ENCODE measurements at places on chromosomes 4 and X.
A peak's percentile ranks its signal among the peaks of the same experiment; 100 is the strongest.

DNA sequence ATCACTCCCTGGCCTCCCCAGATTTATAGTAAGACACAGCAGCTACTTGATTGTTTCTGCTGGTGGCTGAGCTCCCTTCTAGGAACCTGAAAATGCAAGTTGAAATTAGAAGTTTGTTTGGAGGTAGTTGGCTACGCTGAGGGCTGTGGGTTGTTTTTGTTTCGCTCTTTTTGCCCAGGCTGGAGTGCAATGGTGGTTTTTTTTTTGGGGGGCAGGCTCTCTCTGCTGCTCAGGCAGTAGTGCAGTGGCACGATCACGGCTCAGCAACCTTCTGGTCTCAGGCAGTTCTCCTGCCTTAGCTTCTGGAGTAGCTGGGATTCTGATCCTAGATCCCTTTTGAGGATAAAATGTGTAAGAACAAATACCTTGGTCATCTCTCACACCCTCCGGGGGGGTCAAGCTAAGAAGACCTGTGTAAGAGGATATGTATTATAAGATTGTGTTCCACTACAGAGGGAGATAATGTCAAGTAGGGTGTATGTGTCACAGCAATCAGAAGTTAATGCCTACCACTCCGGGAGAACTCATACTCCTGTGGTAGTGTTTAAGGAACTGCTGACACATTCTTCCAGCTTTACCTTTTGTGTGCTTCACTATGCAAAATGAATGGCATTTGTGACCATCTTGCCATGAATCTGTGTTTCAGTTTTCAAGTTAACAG, 9.7 kb downstream of the JADE1 start:
- DNase-seq = no peak

GRCh38 chr4:20764366-20764992, 64.2 kb downstream of the PACRGL start:
- no peak for DNase-seq

- DNase-seq = no peak
Measured at GRCh38 chr4:37188100-37188499, 56.4 kb upstream of the NWD2 start.

DNA sequence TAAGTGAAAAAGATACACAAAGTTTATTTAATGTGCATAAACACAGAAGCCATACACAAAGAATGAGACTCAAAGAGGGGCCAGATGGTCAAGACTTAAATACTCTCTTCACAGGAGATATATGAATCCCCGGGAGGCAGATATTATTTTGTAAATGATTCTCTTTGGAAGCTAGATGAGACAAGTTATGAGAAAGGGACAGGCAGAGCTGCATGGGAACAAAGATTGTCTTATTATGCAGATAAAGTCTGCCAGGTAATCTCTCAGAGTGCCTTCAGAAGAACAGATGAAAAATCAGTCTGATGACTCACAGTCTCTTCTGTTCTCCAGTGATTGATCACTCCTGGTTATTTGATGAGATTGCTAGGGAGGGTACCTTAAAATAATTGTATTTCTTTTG, 89.0 kb downstream of the NAF1 start:
- no peak for DNase-seq

DNA sequence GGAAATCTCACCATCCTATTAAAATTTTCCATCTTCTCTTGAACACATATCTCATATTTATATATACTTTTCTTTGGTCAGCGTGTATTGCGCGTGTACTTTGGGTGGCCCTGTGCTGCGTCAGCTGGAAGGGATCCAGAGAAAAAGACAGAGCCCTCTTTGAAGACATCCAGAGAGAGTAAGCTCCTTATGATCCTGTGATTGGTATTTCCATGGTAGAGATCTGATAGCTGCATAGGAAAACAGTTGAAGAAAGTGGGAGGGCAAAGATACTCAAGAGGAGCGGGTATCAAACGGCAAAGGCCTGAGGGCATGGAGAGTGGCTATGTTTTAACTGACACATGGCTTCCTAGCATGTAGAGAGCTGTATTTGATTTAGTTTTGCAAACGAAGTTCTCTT, 4.4 kb upstream of the HPGD start:
- no peak for DNase-seq

DNA sequence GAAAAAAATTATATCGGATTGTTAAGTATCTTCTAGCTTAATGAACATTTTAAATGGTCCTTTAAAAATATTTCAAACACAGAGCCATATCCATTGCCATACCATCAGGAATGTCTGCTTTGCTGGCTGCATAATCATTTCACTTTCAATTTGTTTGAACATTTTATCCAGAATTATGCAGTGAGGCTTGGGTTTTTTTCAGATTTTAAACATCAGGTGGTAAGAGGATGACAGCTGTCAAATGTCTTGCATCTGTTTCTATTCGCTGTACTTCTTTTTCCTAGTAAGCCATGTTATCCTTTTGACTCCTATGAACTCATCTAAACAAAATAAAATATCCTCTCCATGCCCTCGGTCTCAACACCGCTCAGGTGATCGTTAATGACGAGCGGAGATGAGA, 802 bp downstream of the RFC1 start:
- no peak for DNase-seq

DNA sequence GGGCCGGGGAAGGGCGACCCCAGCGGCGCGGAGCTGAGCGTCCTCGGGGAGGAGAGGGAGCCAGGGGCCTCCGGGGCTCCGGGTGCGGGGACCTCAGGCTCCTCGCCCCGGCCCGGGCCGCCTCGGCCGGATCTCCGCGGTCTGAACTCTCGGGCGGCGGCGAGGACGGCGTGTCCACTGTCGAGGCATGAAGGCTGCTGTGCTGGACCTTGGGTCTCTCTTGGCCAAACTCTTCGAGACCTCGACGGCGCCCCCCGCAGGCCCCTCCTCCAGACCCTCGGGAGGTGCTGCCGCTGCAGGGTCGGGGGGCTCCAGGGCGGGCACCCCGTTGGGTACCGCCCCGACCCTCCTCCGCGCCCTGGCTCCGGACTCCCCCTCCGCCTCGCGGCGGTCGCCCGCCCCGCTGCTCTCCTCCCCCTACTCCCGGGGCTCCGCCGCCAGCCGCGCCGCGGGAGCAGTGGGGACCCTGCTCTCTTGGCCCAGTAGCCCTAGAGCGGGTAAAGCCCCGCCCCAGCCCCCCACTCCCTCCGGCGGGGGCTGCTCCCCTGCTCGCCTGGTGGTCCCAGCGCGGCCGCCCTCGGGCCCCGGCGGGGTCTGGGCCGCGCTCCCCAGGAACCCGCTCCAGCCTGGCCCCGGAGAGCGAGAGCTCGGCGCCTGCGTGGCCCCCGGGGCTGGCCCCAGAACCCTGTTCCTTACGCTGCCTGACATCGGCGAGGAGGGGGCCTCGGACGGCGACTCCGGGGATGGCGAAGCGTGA, 564 bp downstream of the FAM149A start:
- peak; percentile 70 for DNase-seq

DNA sequence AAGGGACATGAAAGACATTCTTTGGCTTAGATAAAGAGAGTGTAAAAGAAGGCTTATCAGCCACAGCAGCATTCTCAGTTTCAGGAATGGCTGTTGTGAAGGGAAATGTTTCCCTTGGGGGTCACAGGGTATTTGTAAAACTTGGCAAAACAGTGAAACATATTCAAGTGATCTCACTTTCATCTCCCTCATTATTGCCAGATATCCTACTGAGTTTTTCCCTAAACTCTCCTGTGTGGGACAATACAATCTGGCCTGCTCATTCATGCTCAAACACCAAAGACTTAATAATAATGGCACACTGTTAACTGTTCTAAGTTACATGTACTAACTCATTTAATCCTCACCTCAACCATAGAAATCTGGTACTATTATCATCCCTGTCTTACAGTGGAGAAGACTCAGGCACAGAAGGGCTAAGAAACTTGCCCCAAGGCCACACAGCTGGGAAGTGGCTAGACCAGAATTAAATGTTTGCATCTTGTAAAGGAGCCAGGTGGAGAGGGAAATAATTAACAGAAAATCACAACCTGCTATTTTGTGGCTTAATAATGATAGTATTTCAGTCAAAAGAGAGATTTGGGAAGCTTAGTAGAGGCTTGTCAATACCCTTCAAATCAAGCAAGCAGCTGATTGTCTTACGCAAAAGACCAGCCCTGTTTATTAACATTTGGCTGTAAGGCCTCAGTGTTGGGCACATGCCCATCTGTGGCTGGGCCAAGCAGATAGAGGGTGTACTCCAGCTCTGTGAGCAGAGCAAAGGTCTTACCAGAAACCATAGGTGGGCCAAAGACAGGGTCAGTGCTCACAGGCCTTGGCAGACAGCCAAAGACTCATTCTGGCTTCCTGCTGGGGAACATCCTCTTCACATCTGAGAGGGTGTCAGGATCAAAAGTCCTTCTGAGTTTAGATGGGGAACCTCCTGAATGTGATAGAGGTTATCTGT, 17.3 kb downstream of the SMPX start:
- DNase-seq = no peak

- no peak for DNase-seq
Measured at GRCh38 chrX:107760304-107761077, 15.1 kb downstream of the TSC22D3 start.

- no peak for DNase-seq
Measured at GRCh38 chr4:152991398-152991797, 55.3 kb downstream of the FHDC1 start.

- DNase-seq = no peak
Measured at GRCh38 chr4:124753941-124754581, 41.5 kb upstream of the ANKRD50 start.

- DNase-seq = no peak
Measured at GRCh38 chrX:20487227-20487626, 220.5 kb upstream of the RPS6KA3 start.

GRCh38 chr4:176376032-176376614, 56.4 kb downstream of the SPCS3 start:
- no peak for DNase-seq

GRCh38 chrX:54178100-54178940, 4.7 kb downstream of the FAM120C start:
- no peak for DNase-seq

GRCh38 chr4:65521666-65522065, 148.6 kb downstream of the EPHA5 start:
- DNase-seq = no peak

GRCh38 chr4:150211016-150211415, 132.8 kb downstream of the DCLK2 start:
- DNase-seq = no peak

GRCh38 chrX:24314019-24314635, at the start of gene SUPT20HL2:
Gene SUPT20HL2 (minus strand): TSS chrX:24314069. CDS start chrX:24313315, 754 bp downstream.
- DNase-seq = no peak

DNA sequence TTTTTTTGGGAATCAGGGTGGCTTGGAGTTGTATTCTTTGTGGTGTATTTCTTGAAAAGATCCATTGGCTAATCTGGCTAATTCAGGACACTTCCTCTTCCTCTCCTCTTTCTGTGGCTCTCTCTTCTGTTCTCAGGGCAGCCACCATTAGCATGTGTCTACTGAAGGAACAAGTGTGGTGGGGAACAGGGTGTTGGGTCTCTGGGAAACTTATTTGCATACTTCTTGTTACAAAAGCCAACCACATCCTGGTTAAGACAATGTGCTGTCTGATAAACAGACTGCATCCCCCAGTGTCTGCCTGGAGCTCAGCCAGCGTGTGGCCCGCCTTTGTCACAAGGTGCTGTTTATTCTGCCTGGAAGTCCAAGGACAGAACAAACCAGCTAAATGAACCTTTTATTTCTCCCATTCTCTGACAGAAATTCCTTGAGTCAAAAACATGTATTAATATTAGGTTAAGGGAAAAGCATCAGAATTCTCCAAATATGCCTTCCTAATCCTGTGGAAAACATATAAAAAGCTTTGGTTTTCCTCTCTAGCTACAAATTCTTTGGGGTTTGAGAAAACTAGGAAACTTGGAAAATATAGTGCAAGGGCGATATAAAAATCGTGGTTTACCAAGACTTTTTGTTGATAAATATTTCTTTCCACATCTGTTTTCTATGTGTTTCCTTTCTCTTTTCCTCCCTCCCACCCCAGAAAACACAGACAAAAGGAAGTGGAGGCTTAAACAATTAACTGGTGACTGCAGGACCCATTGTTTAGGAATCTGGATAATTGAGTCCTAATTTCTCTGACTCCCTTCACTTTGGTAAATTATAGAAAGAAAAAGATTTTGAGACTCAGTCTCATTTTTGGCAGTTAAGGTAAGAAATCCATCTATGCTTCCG, 203.6 kb downstream of the SPRY1 start:
- no peak for DNase-seq

DNA sequence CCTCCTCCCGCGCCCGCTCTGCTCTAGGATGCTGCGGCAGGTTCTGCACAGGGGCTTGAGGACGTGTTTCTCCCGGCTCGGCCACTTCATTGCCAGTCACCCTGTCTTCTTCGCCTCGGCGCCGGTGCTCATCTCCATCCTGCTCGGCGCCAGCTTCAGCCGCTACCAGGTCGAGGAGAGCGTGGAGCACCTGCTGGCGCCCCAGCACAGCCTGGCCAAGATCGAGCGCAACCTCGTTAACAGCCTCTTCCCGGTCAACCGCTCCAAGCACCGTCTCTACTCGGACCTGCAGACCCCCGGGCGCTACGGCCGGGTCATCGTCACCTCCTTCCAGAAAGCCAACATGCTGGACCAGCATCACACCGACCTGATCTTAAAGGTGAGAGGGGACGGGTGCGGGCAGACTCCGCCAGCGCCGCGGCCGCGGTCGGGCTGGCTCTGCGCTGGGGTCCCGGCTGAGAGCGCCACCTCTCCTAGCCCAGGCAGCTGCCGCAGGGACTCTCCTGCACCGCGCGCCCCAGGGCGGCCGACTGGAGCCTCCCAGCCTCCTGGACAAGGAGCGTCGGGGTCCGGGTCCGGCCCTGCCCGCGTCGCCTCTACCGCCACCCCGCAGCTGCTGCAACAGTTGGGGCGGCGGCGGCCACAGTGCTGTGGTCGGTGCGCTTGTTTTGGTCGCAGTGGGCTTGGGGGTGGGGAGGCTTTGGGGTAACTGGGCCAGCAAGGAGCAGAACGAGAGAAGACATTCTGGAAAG, at the start of gene PTCHD1:
Gene PTCHD1, plus strand, starts transcription at position 2 of the 752 bp plus-strand sequence. Its CDS starts 27 bp downstream, at position 29.
- DNase-seq = no peak

DNA sequence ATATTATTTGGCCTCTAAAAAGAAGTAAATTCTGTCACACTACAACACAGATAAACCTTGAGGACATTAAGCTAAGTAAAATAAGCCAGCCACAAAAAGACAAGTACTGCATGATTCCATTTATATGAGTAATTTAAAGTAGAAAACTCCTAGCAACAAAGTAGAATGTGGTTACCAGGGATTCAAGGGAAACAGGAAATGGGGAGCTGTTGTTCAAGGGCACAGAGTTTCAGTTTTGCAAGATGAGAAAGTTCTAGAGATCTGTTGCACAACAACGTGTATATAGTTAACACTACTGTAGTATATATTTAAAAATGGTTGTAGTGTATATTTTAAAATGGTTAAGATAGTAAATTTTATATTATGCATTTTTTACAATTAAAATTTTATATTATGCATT, 25.4 kb downstream of the SEC31A start:
- no peak for DNase-seq

- DNase-seq = no peak
Measured at GRCh38 chrX:154310616-154311536, 15.3 kb downstream of the TKTL1 start.

- no peak for DNase-seq
Measured at GRCh38 chr4:96193061-96193460, 353.2 kb downstream of the PDHA2 start.

GRCh38 chrX:104189837-104190236, 23.6 kb downstream of the FAM199X start:
- no peak for DNase-seq

GRCh38 chr4:130172156-130172555, 1076.2 kb downstream of the C4orf33 start:
- DNase-seq = no peak

- no peak for DNase-seq
Measured at GRCh38 chr4:150439451-150439933, 142.5 kb upstream of the MAB21L2 start.
